ENCODE measurements at places on chromosomes 12 and 14.

DNA sequence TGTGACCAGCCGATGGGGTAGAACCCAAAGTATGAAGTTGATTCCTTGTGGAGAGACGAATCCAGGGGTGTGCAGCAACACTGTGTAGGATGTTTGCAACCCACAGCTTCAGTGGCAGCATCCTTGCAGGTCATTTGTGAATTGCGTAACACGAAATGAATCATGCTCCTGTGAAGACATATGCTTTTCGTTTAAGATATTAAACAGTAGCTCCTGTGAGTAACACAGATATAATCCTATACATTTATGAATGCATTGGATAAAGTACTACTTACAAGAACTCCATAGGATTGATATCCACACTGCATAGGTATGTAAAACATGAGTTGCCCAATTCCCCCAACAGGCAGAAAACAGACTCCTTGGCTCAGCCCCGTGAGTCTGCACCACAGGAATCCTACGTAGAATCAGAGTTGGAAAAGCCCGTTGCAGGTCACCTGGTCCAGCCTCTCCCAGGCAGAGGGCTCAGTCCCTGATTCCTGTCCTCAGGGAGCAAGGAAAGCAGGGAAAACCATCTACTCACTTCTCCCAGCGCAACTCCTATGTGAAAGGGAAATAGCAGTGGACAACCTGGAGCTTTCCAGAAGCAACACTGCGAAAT lies 75.8 kb downstream of the GPATCH2L start:
- DNase-seq = no peak

DNA sequence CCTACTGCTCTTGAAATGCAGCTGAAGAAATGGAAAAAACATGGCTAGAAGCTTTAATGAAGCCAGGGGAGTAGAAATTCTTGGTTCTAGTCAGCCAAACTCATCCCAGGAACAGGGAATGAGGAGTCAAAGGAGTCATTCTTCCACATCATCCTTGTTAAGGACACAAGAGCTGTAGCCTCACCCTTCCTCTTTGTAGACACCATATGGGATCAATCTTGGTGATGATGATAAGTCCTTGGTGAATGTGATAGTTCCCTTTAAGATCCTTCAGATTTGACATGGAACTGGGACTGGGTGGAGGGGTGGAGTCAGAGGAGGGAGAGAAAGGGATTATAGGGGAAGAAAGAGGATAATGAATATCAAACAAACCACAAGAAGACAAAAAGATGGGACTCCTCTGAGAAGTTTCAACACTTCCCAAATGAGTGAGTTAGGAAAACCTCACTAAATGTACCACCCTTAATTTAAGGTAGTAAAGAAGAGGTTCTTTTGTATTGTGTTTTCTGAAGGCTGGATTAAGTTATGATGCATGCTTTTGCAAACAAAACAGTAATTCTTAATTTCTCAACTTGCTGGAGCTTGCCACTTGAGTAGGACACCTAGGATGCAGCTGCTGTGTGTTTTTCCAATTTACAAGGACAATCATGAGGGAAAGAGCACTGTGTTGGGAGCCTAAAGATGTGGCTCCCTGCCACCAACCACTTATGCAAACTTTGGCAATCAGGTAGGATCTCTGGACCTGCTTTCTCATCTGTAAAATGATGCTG lies 104.0 kb downstream of the WIF1 start:
- DNase-seq = no peak

GRCh38 chr12:89166525-89166934 lies 185.8 kb downstream of the DUSP6 start:
- DNase-seq = peak; percentile 57

DNA sequence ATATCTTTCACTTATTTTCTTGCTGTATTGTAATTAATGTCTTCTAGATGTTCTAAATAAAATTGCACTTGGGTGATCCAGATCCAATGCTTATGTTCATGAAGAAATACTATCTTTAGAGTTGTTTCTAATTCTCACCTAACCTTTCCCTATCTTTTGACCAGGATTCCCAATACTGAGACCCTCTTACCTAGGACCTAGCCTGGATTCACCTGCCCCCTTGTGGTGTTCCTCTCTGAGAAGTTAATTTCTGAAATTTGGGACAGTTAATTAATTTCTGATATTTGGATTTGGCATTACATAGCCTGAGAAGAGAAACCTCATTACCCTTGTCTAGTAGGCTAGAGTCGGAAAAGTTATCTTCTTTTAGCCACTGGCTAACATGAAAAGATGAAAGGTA lies 29.5 kb downstream of the FOXA1 start:
- no peak for DNase-seq

DNA sequence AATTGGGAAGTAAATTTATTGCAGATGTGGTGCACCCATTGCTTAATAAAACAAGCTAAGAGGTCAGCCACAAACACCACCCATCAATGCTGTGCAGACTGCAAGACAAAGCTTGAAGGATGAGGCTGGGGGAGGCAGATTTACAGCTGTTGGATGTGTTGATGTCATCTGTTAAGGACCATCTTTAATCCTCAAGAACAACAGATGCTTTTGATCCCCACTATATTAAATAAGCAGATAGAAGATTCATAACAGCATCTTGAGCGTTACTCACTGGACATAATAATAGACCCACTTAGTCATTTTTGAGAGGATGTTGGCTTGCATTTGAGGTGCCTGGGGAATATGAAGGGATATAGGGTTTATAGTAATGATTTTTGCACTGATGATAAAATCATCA lies 58.8 kb downstream of the GPR68 start:
- DNase-seq = no peak

GRCh38 chr12:105555556-105556295 lies 225.2 kb downstream of the C12orf75 start:
- DNase-seq = no peak

DNA sequence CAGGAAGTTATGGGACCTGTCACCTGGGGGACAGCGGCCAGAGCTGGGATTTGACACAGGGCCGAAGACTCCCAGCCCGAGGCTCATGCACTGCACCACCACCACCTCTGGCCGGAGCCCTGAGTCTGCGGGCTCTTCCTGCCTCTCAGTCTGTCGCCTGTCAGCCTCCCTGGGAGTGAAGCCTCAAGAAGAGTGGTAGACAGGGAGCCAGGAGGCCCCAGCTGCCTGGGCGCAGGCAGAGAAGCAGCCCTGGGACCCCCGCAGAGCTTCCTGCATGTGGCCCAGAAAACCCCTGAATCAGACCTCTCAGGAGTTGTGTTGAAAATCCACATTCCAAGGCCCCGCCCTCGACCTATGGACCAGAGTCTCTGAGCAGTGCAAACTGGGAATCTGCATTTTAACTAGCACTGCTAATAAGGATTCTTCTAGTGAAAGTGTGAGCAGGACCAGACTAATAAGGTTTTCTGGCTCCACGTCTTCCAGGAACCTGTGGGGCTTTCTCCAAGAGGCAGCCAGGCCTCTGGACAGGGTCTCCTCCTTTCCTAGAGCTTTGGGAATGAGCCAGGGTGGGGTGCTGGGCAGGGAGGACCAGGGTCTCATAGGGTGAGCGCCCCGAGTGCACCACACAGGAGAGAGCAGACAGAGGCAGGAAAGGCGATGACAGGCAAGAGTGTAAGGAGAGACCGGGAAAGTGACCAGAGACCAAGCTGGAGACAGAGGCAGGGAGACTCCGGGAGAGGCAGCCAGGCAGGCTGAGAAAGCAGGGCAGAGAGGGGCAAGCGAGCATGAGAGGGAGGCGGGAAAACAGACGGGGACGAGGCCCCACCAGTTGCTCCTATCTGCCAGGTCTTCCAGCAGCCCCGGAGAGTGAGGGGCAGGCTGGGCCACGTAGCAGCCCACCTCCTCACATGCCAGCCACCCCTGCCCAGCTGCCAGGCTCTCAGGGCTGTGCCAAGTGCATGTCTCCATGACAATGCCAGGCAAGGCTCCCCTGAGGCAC lies 112.4 kb downstream of the BCL11B start:
- no peak for DNase-seq

DNA sequence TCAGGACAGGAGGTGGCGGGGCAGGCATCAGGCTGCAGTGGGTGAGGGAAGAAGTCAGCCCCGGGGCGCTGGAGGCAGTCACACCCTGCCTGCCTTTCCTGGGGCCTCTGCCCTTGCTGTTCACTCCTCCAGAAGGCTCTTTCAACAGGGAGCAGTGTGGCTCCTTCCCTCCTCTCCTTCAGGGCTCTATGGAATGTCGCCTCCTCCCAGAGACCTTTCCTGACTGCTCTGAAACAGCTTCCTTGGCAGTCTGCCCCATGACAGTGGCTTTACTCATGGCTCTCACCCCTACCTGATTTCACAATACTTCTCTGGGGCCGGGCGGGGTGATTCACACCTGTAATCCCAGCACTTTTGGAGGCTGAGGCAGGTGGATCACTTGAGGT lies 7.1 kb downstream of the RHOF start:
- no peak for DNase-seq

DNA sequence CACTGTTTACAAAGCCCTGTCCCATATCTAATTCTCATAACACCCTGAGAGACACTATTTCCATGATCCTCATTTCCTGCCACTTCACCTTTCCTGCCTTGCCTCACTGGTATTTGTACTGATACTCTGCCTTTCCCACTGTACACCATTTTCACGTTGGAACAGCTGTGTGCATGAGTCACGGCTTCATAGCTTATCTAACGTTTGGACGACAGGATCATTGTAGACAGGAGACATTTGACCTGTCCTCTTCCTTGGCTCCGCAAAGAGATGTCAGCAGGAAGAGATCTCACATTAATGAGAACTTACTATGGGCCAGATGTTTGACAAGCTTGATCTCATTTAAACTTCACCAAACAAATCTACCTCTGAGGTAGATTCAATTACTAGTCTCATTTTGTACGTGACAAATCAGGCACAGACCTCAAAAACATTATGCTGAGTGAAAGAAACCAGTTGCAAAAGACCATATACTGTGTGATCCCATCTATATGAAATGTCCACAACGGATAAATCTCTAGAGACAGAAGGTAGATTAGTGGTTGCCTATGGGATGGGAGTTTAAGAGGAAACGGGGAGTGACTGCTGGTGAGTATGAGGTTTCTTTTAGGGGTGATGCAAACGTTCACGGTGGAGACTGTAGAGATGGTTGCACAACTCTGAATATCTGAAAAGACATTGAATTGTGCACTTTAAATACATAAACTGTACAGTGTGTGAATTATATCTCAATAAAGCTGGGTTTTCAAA lies 71.2 kb downstream of the KCNK13 start:
- peak; percentile 18 for DNase-seq

GRCh38 chr12:117552971-117553370 lies 191.5 kb upstream of the NOS1 start:
- no peak for DNase-seq

DNA sequence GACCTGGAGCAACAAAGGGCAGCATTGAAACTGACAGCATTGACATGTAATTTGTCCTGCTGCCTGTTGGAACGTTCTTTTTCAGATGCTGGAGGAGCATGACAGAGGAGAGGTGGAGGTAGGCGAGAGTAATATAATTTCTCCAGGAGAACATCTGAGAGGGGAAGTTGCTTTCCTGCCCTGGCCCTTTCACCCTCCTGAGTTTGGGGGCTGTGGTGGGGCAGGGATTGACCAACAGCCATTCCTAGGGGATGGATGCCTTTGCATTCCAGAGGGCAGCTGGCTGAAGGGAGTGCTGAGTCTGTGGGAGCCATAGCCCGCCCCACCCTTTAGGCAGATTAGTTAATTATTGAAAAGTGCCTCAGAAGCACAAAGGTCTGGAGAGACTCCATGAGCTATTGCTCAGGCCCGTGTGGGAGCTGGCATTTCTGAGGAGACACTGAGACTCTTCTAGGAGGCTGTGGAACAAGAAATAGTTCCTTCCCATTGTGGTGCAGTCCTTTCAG lies 73.5 kb downstream of the ARF6 start:
- no peak for DNase-seq

DNA sequence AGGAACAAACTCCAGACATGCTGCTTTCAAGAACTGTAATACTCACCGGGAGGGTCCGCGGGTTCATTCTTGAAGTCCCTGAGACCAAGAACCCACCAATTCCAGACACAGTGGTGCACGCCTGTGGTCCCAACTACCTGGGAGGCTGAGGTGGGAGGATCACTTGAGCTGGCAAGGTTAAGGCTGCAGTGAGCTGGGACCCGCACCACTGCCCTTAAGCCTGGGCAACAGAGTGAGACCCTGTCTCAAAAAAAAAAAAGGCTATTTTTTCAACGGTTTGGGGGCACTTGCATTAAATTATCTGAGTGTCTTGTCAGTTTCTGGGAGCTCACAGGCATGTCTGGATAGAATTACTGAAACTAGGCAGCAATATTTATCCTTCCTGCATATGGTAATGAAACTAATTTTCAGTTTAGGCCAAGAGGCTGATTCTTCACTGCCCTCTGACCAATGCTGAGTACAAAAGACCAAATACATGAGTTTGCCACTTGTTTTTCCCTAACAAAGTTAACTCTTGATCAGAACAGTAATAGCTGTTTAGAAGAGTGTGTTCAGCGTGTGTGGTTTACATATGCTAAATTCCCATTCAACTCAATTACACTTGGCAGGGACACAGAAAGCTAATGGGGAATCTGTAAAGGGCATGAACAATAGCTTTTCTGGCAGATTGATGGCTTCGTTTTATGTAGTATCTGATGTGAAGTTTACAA lies 65.8 kb upstream of the RASSF3 start:
- DNase-seq = no peak

- no peak for DNase-seq
Measured at GRCh38 chr14:64844969-64845536, 34.7 kb downstream of the SPTB start.

GRCh38 chr12:2862876-2863275 lies 6.0 kb upstream of the TEX52 start:
- DNase-seq = no peak

GRCh38 chr12:129885287-129885686 lies 18.5 kb downstream of the TMEM132D start:
- no peak for DNase-seq

DNA sequence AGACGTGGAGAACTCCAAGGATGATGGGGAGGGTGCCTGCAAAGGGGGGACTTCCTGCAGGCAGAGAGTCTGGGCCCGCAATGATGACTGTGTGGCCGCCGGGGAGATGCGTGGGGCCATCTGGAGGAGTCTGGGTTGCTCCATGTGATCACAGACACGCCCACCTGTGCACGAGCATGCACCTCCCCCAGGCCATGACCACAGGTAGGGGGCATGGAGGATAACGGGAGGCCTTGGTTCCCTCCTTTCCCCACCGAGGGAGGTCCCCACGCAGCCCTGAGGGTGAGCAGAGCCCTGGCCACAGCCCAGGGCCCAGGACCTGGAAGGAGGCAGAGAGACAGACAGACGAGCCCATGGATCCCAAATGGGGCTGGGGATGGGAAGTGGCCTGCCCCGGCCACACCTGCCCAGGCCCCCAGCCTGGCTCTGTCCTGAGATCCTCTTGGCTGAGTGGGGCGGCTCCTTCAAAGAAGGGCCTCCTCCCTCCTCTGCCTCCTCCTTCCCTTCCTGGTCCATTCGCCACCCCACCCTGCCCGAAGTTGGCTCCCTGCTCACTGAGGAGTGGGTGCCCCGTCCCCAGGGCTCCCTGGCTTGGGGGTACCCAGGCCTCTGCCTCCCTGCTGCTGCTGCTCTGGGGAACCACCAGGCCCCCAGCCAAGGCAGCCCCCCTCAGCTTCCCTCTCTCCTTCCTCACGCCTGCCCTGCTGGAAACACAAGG lies 138.2 kb downstream of the CALM1 start:
- DNase-seq = no peak

DNA sequence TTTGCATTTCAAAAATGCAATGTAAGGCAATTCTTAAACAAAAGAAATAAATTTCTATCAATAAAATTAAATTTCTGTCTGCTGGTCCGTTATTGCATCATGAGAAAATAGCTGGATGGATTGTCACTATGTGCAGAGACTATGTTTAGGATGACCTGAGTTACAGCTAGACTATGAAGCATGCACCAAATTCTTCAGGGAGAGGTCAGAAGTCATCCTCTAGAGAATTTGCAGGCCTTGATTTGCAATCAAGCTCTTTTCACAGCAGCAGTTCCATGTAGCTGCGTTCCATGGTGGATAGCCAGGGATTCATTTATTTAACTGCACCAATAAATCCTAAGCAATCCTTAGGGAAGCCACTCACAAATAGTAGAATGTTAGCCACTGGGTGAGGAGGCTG lies 253.7 kb downstream of the MSRB3 start:
- no peak for DNase-seq

Data from Kasumi-1 (cell line).